ENCODE measurements at places on chromosomes 3 and 15.

GRCh38 chr3:54900838-54901591 is 26.8 kb downstream of the LRTM1 start:
- no peak for DNase-seq

- no peak for DNase-seq
Observed at GRCh38 chr15:64751464-64751863, 23.9 kb downstream of the RBPMS2 start.

DNA sequence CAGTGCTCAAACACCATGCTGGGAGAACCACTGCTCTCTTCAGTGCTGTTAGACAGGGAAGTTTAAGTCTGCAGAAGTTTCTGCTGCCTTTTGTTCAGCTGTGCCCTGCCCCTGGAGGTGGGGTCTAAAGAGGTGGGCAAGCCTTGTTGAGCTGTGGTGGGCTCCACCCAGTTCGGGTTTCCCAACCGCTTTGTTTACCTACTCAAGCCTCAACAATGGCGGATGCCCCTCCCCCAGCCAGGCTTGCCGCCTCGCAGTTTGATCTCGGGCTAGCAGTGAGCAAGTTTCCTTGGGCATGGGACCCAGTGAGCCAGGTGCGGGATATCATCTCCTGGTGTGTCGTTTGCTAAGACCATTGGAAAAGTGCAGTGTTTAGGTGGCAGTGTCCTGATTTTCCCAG is 670.2 kb upstream of the ALCAM start:
- DNase-seq: no peak

- DNase-seq: no peak
Observed at GRCh38 chr15:80545078-80545477, 140.9 kb downstream of the ARNT2 start.

Data from DMS79 (cell line).